Uterus (tissue), 4 donors: ENCODE measurements at places on chromosomes 2 and 18. TPM values are rescaled to one million over a fixed set of nuclear protein-coding genes. Genes with fewer than 3 reads are reported as not detected.
A peak's percentile ranks its signal among the peaks of the same experiment; 100 is the strongest.

Gene ARHGEF33
- 2.1 TPM for total RNA-seq

DNA sequence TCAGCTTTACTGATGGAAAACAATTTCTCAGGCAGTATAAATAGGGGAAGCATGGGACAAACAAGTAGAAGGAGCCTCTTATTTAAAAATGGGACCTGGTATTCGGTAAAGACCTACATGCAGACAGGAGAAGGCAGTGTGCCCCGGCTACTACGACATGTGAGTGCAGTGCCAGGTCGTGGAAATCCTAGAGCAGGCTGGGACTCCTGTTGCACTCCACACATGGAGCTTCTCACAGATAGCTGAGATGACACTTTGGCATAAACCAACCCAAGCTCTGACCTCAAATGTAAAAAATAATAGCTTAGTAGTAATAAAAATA is 885 bp upstream of the DSEL start:
- no peaks in the 10 kb centered on the region for H3K27me3 ChIP-seq
- H3K27ac ChIP-seq, result peak overlapping the region; percentile 89
- peak overlapping the region; percentile 44 for H3K4me3 ChIP-seq
- no peaks in the 10 kb centered on the region for H3K4me1 ChIP-seq

DNA sequence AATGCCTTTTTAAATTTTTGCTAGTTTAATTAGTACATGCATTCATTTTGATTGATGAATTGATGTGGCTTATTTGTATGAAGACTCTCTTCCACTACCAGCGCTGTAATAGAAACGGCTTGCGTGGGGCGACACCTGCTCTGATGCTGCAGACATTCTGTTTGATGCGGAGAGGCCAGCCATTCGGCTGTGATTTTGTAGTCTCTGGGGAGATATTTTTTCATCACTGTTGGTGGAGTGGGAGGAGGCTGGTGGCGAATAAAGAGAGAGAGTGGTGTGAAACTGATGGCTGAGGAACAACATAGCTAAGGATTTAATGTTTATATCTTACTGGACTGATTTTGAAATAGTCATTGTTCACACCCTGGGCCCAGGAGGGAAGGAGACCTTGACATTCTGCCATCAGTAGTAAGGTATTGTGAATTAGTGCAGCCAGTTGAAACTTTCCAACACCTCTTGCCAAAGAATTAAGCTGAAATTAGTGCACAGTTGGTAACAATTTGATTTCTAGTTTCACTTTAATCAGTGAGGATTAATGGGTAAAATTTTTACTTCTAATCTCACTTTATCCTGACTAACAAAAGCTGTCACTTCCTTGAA is 224.1 kb downstream of the MTX2 start:
- no peaks in the 10 kb centered on the region for H3K36me3 ChIP-seq
- DNase-seq, result peak; percentile 24
- H3K4me1 ChIP-seq, result peaks cover 10% of the 10 kb centered on the region
- no peak overlapping the region for H3K4me3 ChIP-seq
- no peaks in the 10 kb centered on the region for H3K27me3 ChIP-seq

DNA sequence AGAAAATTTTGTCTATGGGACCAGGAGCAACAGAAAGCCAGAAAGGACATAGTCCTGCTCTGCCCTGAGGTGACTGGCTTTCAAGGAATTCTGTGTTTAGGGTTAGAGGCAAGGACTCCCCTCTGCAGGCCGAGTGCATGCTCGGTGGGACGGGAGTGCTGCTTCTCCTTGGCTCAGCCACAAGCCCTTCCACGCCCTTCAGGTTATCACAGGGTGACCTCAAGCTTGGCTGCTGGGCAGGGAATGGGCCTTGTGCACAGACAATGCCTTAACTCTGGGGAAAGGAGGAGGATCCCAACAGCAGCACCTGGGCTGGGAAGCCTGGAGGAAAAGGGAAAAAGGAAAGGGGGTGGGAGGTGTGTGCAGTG is 32.8 kb downstream of the FAM178B start:
- peak overlapping the region; percentile 83 for H3K27ac ChIP-seq
- no peaks in the 10 kb centered on the region for H3K36me3 ChIP-seq
- H3K4me3 ChIP-seq, result no peak overlapping the region
- DNase-seq, result no peak
- peaks cover 32% of the 10 kb centered on the region for H3K4me1 ChIP-seq

DNA sequence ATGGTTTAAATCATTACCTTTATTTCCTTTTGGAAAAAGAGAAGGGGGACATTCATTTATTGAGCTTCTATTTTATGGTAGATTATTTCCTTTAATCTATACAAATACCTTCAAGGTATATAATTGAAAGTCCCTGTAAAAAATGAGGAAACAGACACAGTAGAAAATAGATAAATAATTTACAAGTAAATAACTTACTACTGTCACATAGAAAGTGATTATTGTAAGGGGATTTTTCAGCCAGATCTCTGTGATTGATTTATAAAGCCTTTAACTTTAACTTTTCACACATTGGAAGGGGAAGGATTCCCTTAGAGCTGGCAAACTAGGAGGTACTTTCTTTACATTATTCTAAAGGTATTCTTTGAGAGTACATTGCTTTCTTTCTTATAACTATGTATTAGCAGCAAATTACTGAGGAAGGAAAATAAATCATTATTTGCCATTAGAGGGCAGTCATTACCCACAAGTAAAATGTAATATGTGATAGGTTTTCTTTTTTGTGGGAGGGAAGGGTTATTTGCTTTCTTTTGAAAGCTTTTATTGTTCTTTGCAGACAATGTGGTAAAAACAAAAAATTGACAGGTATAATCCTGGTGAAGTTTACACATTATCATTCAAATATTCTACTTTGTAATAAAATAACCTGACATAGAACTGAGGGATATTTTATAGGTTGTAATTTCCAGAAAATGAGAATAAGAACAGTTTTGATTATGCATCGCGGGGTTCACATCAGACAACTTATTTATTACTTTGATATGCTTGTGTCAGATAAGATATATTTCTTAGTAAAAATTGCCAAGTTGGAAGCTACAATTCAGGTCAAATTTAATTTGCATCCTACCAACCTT is 24.8 kb upstream of the RPE start:
- H3K27ac ChIP-seq, result no peak overlapping the region
- H3K36me3 ChIP-seq, result no peaks in the 10 kb centered on the region
